AG10803 (cell line): ENCODE measurements at places on chromosomes 7 and 10.

DNA sequence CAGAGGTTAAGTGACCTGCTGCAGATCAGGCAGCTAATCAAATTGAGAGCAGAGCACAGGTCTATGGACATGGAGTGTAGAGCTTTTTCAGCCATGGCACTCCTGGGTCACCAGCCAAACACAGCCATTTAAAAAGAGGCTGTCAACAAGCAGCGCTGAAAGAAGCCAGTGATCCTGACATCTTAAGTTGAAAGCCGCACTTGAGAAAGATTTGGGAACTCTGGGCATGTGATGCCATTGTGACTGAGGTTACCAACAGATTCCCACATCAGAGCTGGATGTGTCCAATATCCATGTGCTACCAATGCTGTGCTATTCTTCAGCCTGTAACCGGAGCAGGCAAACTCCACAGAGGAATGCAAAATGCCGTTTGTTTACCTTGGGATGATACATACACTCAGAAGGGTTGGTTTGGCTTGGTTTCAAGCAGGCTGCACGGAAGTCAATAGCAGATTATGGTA, 56.2 kb upstream of the ABLIM1 start:
- peak; percentile 68 for DNase-seq

- DNase-seq = no peak
These were observed 59.7 kb downstream of the PROSER2 start for GRCh38 chr10:11882646-11883375.

DNA sequence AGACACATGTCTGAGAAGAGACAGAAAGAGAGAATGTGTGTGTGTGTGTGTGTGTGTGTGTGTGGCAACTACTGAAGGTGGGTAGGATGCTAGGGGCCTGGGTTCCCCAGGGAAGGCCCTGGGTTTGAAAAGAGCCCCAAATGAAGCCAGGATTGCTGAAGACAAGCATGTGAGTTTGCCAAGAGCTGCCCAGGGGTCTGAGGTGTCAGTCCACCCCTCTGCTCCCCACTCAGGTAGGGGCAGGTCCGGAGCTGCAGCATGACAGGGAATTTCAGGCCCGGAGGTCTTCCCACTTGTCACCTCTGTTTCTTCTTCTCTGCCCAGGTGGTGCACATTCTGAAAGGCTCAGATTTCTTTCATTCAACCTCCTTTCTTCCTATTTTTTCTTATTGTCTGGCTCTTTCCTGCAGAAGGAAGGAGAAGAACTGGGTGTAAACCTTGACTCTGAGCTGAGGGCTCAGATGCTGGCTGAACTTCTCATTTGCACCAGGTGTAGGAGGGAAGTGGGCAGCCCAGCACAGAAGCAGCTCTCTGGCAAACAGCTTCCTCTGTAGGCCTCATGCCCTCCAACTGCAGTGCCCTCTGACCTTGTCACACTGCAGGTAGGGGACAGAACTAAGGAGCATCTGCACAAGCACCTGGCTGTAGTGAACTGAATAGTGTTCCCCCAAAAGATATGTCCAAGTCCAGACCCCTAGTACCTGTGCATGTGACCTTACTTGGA, 79.6 kb upstream of the LRRC4 start:
- no peak for DNase-seq

DNA sequence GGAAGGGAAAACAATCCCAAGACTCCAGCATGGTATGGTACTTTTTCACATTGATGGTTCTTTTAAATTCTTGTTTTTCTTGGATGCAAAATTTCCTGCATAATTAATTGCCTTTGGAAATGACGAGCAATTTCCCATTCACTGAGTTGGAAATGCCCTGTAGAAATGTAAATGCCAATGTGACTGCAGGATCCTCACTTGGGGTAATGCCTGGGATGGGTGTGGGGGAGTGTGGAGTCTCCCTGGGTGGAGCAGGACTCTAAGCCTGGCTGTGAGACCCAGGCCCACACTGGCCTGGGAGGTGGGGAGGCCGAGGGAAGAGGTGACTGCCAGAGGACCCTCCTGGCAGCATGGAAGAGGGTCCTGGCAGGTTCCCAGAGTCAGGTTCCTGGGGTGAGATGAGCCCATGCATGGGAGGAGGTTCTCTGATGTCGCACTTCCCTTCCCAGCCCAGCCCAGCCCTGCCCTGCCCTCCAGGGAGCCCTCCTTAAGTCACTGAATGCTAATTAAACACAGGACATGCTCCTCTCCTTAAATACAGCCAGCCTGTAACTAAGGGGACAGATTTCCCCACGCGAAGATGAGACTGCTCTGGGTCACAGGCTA, 157.9 kb downstream of the GFRA1 start:
- no peak for DNase-seq

- DNase-seq = no peak
These were observed 20.3 kb downstream of the H2AZ2 start for GRCh38 chr7:44827567-44827966.

DNA sequence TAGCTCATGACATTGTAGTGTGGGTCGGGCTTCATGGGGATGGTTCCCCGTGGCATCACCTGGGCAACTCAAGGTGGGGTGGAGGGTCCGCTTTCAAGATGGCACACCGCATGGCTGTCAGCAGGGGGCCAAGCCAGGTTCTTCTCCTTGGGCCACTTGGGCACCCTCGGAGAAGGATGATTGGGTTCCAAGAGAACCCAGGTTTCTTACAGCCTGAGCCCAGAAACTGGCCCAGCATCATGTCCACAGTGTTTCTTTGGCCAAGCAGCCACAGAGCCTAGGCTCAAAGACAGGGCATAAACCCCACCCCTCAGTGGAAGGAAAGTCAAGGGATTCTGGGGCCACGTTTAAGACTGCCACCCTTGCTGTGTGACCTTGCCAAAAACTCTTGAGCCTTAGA, 110.6 kb downstream of the PTPN20 start:
- no peak for DNase-seq

- DNase-seq = no peak
These were observed 64.9 kb downstream of the MYOF start for GRCh38 chr10:93417266-93417665.

- DNase-seq = no peak
These were observed 459.1 kb downstream of the PTPRN2 start for GRCh38 chr7:158128572-158128971.

DNA sequence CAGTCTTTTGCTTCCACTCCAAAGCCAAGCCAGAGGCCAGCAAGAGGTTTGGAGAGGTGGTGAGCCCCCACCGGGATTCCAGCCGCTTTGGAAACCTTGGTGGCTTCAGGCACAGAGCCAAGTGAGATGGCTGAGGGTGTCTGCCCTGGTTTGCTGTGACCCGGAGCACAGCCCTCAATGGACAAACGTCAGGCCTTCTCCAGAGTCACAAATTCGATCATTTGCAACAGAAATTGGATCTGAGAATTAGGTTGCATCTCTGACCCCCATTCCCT, 885 bp upstream of the NKX1-2 start:
- DNase-seq = no peak

- DNase-seq = no peak
These were observed 448 bp upstream of the GOLGA7B start for GRCh38 chr10:97849103-97849686.

GRCh38 chr7:156440456-156440855, 200.1 kb upstream of the RNF32 start:
- DNase-seq = no peak

GRCh38 chr10:29189256-29189655, 99.6 kb upstream of the LYZL1 start:
- DNase-seq = peak; percentile 93

DNA sequence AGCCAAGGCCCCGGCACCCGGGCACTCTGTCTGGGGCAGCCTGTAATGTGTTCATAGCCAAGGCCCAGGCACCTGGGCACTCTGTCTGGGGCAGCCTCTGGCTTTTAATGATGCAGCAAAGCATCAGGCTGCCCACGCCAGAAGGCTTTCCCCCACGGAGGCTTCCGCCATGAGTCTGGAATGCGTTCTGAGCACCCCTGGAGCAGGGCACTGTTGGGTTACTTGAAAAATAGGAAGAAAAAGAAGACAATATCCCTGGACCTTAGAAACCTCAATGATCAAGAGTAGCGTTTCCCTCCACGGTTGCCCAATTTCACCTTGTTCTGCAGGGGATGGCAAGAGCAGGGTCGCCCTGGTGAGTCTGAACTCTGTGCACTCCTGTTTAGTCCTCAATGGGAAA, 565.0 kb downstream of the PTPRN2 start:
- DNase-seq = no peak

DNA sequence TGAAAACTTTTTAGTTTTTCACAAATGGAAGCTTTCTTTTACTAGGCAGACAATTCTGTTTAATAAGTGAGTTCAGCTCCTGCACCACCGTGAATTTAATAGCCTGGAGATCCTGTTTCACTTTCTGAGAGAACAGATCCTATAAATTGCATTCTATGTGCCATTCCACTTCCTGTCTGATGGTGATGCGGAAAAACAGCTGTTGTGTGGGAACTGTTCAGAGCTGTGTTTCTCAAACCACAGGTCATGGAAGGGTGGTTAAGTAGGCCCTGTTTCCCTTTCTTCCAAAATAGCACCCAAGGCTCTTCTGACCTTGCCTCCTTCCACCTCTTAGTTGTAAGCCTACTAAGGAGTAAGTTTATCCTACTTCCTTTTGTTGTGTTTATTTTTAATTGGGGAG, 97.2 kb upstream of the DKK1 start:
- DNase-seq = peak; percentile 81

DNA sequence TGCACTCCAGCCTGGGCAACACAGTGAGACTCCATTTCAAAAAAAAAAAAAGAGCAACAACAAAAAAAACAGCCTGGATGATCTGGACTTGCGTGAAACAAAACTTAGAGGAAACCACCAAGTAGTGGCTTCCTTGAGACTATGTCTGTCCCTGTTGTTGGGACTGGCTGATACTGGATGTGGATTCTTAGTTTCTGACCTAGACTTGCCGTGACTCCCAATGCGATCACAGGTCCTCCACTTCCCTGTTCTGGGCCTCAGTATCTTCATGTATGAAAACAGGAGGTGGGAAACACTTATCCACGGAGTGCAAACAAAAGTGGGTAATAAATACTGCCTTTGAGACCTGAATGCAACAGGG, 125.7 kb downstream of the PRPF18 start:
- no peak for DNase-seq
